Stimulated activated CD4-positive, alpha-beta T cell treated with anti-CD3 and anti-CD28 coated beads, Interleukin-1b, Interleukin-23, amount 100 ng/mL, for 1 hour (primary cell): ENCODE measurements at places on chromosomes 7 and 10.

DNA sequence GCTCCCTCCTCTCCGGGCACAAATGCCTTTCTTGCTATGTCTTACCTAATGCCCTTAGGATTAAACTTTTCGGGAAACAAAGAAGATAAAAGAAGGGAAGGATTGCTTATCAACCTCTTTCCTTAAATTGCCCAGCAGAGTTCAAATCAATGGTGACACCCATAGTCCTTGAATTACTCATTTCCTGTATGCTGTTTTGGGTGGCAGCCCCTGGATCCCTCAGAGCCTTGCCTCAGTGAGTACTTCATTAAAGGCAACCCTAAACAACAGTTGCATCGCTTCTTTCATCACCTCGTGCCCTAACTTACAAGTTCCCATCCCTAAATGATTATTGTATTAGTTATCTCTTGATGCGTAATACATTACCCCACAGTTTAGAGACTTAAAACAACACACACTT is 31.6 kb upstream of the WAPL start:
- DNase-seq: no peak

- no peak for DNase-seq
These were observed at the start of gene FGFR2 for GRCh38 chr10:121598263-121599249. FGFR2 (minus strand) TSS chr10:121598444; CDS start chr10:121593817, 4,627 bp downstream.

- DNase-seq: no peak
These were observed 261.4 kb downstream of the MTERF1 start for GRCh38 chr7:91618776-91619765.

DNA sequence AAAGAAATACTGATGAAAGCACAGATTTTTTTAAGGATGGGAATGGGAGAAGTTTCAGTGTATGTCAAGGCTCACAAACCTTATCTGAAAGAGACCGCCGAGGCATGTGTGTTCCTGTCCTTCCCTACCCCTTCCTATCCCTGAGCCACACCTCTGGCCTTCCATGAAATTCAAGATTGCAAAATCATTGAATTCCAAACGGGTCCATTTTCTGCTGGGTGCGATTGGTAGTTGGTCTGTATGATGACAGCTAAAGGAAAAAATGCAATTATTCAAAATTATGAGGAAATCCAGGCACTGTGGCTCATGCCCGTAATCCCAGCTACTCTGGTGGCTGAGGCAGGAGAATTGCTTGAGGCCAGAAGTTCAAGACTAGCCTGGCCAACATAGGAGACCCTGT is 170.1 kb downstream of the ARHGAP12 start:
- DNase-seq: no peak

DNA sequence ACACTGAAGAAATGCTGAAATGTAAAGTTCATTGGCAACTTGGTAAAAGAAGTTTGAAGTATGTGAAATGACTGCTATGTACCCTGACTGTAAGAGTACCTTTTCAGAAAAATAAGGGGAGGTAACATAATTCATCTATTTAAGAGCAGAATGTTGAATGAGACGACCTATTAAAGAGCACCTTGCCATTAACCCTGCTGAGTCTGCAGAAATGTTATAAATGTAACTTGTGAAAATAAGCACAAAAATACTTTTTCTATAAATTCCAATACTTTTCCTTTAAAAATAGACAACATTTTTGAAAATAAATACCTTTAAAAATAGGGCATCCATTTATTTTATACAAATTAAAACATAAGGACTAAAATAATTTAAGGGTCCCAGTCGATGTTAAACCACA is 7.7 kb downstream of the TM9SF3 start:
- no peak for DNase-seq

- DNase-seq: peak; percentile 17
These were observed 25.0 kb downstream of the ZNF487 start for GRCh38 chr10:43461950-43462349.

DNA sequence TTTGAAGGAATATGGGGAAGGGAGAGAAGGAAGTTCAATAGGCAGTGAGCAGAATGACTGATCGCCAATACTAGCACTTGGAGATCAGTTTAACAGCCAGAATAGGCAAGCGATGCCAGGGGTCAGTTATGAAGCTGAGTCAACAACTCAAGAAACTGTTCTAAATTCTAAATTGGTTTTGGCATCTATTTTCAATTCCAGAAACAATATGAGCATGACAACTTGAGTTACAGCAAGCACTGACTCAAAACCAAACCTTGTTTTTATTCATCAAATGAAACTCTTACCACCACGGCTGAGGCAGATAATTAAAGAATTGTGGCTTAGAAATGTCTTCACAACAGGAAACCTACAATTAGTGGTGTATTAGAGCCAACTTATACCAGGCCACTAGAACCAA is 180.5 kb upstream of the ASAH2 start:
- no peak for DNase-seq

DNA sequence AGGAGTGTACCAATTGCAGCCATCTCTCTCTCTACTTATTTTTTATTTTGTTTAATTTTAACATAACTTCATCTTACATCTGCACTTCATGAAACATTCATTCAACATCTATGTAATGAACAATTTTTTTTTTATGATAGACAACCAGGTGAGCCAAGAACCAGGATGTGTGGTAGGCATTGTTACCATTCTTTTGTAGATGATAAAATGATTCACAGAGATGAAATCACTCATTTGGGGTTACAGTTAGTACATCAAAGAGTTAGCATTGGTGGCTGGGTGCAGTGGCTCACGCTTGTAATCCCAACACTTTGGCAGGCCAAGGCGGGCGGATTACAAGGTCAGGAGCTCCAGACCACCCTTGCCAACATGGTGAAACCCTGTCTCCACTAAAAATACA is 127.8 kb downstream of the HDAC9 start:
- DNase-seq: no peak

- DNase-seq: no peak
These were observed 235.2 kb downstream of the ZMYND11 start for GRCh38 chr10:370449-370825.

GRCh38 chr7:100859856-100860255 is 7.3 kb upstream of the TRIP6 start:
- DNase-seq: no peak

GRCh38 chr10:128943111-128943510 is 523.9 kb upstream of the MGMT start:
- no peak for DNase-seq

- no peak for DNase-seq
These were observed 494.9 kb upstream of the AKR1E2 start for GRCh38 chr10:4331150-4331549.

- DNase-seq: no peak
These were observed 611.9 kb upstream of the FOXK1 start for GRCh38 chr7:4070214-4070613.

DNA sequence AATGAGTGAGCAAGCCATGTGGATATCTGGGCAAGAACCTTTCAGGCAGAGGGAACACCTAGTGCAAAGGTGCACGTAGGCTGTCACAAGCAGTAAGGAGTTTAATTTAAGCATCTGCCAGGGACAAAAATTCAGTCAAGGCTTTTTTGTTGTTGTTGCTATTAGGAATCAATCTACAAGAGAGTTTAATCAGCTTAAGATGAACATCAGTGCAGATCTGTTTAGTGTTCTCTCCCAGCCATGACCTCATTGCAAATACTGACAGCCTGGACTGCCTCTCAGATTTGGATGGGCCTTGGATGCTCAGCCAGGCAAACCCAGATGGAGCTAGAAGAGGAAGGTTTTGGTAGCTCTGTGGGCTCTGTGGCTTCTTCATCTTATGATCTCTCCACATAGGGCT is 3.3 kb upstream of the GLCCI1 start:
- DNase-seq: no peak

- no peak for DNase-seq
These were observed 3.4 kb downstream of the CPA4 start for GRCh38 chr7:130296221-130296951.

GRCh38 chr7:153065051-153065450 is 305.5 kb downstream of the ACTR3B start:
- no peak for DNase-seq

DNA sequence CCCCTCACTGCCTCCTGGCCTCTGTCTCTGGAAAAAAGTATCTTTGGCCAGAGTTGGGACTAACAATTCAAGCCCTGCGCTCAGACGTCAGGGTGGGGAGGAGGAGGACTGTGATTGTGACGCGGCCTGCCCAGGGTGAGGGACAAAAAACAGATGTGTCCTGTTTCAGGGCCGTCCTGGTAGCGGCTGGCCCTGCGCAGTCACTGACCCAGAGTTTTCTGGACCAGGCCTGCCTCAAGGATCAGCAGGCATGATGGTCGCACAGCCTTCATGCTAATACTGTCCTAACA is 110.1 kb downstream of the CYTH3 start:
- no peak for DNase-seq

- DNase-seq: no peak
These were observed 31.5 kb downstream of the HIF1AN start for GRCh38 chr10:100567249-100567648.

DNA sequence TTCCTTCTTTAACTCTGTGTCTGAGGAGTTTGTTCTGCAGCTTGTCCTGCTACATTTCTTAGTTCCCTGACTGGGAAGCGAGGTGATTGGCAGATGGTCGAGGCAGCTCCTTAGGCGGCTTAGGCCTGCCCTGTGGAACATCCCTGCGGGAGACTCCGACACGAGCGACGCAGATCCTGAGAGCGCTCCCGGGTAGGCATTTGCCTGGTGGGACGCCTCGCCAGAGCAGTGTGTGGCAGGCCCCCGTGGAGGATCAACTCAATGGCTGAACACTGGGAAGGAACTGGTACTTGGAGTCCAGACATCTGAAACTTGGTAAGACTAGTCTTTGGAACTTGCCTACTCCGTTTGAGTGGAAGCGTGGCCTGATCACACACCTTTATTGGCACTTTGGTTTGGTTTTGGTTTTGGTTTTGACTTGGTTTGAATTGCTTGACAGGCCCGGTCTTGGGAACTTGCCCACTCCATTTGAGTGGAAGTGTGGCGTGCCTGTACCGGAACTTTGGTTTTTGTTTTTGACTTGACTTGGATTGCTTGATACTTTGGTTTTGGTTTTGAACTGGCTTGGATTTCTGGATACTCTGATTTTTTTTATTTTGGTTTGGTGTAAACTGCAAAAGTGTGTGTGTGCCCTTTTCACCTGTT is 42.6 kb downstream of the MAP3K8 start:
- DNase-seq: no peak

DNA sequence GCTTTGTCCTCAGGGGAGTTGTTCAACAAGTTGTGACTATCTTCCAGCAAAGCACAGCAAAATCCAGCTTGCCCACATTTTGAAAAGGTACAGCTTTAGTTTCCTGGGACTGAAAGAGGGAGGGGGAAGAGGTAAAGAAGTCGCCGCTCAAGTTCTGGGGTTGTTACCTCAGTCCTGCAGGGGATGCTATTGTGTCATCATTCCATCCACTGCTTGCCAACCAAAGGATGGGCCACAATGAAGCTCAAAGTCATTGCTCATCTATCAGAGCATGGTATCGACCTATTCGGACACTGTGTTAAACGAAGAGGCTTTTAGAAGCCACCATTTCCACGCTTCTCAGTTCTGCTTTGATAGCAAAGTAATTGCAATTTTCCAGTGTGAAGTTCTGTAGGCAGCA is 34.3 kb downstream of the NPY start:
- no peak for DNase-seq

DNA sequence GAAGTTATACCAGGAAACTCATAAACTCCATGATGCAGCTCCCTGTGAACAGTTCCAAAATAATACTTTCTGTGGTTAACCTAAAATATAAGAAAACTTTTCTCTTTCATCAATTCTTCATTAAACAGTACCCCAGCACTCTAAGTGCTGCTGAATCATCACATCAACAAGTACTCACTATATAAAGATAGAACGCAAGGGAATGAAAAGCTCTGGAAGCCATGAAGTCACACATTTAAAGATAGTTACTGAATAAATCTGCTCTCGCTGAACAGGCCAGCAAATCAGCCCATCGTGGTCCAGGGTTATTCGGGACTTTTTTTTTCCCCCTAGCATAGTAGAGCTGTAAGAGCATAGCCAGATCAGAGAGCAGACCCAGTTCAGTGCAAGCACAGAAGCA is 254.3 kb downstream of the IPMK start:
- DNase-seq: no peak

GRCh38 chr7:75925717-75926435 is 10.9 kb downstream of the POR start:
- DNase-seq: no peak

GRCh38 chr10:118775478-118775877 is 20.7 kb upstream of the CACUL1 start:
- no peak for DNase-seq

GRCh38 chr7:129041142-129042085 is 13.5 kb downstream of the TNPO3 start:
- no peak for DNase-seq

GRCh38 chr7:29914180-29914579 is 75.4 kb downstream of the SCRN1 start:
- no peak for DNase-seq

DNA sequence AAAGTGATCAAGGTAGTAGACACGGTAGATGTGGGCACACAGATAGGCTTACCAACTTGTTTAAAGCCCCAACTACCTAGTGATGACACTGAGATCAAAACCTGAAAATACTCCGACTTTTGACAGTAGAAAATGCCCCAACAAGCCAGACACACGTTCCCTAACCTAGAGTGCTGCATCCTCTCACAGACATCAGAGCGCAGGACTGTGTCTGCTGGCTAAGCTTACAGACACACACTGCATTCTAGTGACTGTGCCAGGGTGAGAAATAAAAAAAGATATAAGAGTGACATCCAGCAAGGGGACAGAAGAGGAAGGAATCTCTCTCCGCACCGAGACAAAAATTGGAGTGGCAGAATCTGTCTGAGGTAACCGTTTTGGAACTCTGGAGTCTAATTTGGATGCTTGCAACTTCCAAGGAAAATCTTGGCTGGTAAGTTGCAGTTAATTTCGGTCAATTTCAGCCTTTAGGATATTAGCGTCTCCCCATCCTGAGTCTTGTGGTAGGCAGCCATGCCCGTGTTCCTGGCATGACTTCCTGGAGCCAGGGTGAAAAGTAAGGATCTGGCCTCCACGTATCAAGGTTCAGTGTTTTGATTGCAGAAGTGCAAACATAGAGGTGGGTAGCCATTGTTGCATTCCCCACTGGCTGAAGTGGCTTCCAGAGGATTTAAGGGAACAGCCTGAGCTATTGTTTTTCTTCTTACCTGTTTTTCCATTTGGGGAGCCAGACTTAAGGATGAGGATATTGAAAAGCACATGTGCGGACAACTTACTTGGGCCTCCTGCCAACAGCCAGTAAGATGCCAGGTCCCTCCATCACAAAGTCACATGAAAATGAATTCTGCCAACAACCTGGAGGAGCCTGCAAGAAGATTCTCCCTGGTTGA is 124.1 kb downstream of the SMURF1 start:
- DNase-seq: no peak

DNA sequence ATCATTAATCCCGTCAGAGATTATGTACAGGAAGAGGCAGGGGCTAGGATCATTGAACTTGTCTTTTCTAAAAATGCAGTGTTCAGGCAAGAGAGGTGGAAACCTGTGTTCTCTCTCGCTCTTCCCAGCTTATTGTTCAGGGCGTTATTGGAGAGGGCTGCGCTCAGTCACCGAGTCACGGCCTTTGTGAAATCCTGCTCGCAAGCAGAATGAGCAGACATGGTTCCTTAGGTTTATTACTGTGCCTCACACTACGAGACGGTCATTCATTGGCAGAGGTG is 631 bp upstream of the PRKRIP1 start:
- DNase-seq: no peak

GRCh38 chr7:130151591-130152492 is 53.4 kb downstream of the TMEM209 start:
- no peak for DNase-seq
